ENCODE measurements at places on chromosomes 2 and 18.
A peak's percentile ranks its signal among the peaks of the same experiment; 100 is the strongest.

- DNase-seq = peak; percentile 72
Measured at GRCh38 chr2:113173542-113174375, at the start of gene PSD4. PSD4 (plus strand) TSS chr2:113173971; CDS start chr2:113182457, 8,486 bp downstream.

- no peak for DNase-seq
Measured at GRCh38 chr2:189425676-189426075, 15.6 kb upstream of the WDR75 start.

DNA sequence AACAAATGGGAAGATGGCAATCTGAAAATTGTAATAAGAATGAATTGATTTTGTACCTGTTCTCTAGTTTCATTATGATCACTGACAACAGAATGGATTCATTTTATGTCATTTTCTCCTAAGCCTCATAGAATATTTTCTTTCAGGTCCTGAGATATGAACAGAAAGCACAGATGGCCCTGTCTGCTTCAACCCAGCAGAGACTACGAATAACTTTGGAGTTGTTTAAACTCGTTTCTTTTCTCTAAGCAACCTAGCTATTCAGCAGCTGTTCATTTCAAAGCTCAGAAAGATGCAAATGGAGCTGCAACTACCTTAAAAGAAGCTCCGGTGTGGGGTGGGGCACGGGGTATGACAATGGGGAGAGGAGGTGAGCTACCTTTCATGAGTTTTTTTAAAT, 124.9 kb downstream of the ALK start:
- DNase-seq = no peak

DNA sequence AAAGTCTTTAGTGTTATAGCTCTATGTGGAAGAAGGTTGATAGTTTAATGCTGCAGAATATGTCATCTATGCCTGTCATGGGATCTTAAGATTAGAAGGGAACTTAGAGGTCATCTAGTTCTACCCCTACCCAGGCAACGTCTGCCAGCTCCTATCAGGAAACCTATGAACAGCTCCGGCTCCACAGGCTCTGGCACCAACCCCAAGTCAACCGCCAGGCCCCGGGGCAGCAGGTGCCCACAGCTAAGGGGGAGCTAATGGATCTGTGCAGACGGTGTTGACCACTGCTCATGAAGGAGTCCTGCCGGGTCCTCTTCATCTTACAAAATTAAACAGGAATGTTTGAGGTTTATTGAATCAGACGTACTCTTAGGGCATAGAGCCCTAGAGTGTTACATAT, 440.8 kb upstream of the KLHL29 start:
- no peak for DNase-seq

- no peak for DNase-seq
Measured at GRCh38 chr2:8332646-8333045, 349.2 kb upstream of the ID2 start.

GRCh38 chr2:16093639-16094529, 153.5 kb downstream of the MYCN start:
- DNase-seq = no peak

DNA sequence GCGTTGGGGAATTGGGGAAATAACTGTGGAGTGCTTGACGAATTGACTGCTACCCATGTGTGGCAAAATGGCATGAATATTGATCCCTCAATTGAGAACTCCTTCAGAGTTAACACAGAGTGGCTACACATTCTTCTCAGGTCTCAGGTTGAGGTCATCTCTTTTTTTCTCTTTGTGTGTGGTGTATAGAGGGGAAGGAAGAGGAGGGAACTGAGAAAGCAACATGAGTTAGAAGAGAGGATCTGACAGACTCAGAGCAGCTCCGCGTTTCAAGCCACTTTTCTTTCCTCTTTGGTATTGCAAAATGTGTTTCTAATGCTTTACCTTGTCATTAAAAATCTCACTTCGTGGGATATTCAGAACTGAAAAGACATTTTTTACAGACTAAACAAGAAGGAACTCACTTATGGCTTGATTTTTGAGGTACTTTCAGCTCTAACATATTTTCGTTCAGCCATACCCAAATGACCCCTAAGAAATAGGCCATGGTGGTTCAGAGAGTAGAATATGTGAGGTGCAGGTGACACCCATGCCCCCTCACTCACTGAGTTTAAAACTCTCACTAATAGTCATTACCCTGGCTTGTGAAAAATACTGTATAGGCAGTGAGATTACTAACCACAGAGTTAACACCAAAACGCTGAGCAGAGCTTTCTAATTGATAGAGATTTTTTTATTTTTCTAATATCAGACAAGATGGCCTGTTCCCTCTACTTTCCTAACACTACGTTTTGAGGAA, 22.5 kb downstream of the STAT4 start:
- no peak for DNase-seq

DNA sequence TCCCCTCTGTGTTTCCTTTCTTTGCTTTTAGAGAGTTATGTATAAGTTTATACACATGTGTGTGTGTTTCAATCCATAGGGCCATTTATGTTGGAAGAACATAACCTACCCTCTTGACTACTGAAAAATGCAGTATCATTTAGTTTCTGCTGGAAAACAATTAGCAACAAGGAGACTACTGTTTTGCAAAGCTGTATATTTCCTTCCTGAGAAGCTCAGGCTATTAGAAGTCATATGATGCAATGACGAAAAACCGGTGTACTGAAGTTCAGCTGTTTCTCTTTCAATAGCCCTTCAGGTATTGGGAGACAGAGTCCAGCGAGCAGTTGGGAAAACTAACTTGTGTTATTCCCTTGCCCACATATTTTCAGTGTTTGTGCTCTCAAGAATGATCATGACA, 447.7 kb upstream of the GYPC start:
- DNase-seq = no peak

- DNase-seq = no peak
Measured at GRCh38 chr2:3313781-3314375, 63.7 kb downstream of the EIPR1 start.

DNA sequence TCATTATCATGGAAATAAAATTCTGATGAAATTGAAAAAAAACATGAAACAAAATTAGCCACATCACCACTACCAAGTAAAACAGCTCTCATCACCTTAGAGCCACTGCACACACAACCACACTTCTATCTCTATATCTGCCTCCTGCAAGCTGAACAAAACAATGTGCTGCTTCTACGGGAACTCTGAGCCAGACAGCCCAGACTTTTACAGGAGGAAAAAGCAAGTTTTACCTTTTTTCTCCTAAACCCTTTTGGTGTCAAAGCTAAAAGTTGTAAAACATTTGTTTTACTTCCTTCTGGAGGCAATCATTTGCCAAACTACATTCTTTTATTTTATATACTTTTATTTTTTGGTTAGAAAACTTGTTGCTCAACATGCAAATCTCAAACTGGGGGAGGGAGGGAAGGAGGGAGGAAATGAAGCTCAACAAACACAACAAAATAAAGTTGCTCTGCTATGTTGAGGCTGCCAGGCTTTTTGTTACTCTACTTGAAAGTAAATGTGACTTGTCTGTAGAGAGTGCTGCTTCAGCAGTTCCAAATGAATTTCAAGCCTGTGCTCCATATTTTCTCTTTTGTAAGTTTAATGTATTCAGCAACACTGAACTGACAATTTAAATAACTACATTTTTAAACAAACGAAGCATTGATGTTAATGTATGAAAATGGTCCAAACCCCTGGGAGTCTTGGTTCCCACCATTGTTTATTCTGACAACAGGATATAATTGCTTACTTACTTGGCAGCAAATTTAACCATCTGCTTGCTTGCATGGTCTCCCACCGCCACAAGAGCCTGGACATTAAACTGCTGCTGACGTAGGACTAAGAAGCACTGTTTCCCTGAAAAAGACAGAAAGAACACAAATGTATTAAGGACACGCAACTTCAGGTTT, 24.5 kb downstream of the DARS1 start:
- DNase-seq = no peak

GRCh38 chr2:17429130-17429529, 89.1 kb downstream of the RAD51AP2 start:
- DNase-seq = no peak

DNA sequence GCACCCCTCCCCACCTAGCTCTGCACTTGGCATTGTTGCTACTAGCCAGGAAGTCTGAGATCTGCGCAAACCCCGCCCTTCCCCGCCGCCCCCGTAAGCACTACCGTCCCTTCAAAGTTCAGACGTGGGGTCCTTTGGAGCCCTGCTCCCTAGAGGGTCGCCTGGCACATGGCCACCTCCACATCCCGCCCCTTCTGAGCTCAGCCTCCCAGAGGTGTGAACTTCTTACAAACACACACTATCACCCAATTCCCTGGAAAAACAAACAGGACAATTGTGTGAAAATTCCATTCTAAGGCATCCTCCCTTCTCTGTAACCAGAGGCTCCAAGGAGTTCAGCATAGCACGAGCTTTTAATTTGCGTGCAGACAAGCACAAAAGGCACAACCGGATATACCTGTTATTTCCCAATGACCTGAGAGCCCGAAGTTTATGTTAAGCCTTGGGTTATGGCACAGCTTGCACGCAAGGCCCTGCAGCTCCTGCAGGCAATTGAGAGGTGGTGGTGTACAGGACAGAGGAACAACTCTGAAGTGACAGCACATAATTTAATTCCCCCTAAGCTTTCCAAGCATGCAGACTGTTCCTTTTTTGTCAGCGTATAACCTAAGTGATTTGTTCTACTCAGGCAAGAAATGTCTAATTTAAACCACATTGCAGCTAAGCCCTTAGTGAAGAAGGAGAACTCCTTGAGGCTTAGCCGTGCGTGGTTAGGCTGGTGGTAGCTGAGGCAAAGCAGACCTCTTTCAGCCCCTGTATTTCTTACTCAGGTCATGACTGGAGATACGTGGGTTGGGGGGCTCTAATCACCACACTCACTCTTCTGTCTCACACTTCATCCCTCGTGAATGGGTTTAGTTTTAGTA, 20.3 kb upstream of the CYP1B1 start:
- DNase-seq = no peak

- no peak for DNase-seq
Measured at GRCh38 chr2:191166111-191166755, 15.4 kb upstream of the STAT4 start.

- no peak for DNase-seq
Measured at GRCh38 chr2:207766041-207766551, 3.6 kb downstream of the FZD5 start.

- no peak for DNase-seq
Measured at GRCh38 chr18:51029378-51029693, 677 bp upstream of the SMAD4 start.

DNA sequence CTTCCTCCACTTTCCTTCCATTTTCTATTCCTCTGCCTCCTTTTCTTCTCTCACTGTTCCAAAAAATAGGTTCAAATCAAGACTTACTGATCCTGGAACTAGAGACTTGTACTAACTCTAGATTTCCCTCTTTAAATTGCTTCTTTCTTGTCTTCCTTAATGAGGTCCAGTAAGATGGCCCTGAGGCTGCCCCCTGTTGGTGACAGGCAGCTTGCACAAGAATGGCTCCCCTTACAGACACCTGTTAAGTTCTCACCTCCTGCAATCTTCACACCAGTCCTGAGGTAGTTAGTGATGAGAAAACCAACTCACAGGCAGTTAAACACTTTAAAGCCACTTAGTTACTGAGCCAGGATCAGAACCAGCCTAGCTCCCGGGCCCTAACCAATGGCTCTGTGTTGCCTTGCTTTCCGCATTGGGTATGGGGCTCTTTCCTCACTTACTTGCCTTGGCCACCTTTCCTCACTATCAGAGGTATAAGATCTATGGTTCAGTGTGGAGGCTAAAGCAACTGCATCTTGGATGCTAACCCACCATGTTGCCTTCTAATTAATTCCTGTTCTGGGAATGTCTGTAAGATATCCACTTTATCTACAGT, 130.6 kb downstream of the AKAIN1 start:
- no peak for DNase-seq

- no peak for DNase-seq
Measured at GRCh38 chr2:202736826-202737225, 102.1 kb downstream of the FAM117B start.

- no peak for DNase-seq
Measured at GRCh38 chr2:212892193-212892592, 259.2 kb downstream of the IKZF2 start.

- DNase-seq = no peak
Measured at GRCh38 chr2:217064234-217065011, 204.6 kb upstream of the TNP1 start.

GRCh38 chr2:133569286-133569830, 1.1 kb upstream of the NCKAP5 start:
- no peak for DNase-seq

GRCh38 chr2:120576509-120577474, 158.9 kb upstream of the GLI2 start:
- no peak for DNase-seq

DNA sequence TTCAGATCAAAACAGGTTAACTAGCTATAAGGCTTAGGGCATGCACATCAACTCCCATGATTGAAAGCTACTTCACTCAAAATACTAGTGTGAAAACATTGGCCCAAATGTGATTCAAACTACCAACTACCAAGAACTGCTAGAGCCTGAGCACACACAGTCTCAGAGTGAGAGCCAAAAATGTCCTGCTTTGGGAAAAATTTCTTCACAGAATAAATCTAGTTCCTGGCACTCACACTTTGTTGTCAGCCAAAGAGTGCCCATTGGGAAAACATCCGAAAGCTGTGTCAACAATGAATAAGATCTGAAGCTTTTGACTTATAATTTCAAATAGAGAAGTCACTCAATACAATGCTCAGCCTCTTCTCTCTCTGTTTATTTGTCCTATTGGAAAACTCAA, 182.7 kb downstream of the LRATD1 start:
- DNase-seq = no peak

DNA sequence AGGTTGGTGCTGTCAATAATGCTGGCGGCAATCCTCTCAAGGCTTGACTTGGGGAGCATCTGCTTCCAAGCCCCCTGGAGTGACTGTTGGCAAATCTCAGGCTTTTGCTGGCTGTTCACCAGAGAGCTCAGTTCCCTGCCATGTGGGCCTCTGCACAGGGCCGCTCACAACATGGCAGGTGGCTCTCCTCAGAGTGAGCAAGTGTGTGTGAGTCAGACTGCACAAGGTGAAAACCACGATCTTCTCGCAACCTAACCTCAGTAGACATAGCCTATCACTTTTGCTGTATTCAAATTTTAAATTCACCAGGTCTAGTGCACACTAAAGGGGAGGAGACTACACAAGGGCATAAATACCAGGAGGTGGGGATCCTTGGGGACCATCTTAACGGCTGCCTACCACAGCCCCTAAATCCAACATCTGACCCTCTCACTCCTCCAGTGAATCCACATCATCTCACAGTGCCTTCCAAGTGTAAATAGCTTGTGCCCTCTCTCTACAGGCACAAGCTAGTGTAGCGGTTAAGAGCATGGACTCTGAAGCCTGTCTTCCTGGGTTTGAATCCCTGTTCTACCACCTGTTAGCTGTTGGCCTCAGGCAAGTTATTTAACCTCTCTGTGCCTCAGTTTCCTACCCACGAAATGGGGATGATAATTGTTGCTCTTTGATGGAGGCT, 187.7 kb upstream of the CXCR4 start:
- no peak for DNase-seq
